ENCODE measurements at places on chromosomes 6 and 20.

GRCh38 chr20:3932277-3932676, 43.1 kb downstream of the PANK2 start:
- no peak for DNase-seq

DNA sequence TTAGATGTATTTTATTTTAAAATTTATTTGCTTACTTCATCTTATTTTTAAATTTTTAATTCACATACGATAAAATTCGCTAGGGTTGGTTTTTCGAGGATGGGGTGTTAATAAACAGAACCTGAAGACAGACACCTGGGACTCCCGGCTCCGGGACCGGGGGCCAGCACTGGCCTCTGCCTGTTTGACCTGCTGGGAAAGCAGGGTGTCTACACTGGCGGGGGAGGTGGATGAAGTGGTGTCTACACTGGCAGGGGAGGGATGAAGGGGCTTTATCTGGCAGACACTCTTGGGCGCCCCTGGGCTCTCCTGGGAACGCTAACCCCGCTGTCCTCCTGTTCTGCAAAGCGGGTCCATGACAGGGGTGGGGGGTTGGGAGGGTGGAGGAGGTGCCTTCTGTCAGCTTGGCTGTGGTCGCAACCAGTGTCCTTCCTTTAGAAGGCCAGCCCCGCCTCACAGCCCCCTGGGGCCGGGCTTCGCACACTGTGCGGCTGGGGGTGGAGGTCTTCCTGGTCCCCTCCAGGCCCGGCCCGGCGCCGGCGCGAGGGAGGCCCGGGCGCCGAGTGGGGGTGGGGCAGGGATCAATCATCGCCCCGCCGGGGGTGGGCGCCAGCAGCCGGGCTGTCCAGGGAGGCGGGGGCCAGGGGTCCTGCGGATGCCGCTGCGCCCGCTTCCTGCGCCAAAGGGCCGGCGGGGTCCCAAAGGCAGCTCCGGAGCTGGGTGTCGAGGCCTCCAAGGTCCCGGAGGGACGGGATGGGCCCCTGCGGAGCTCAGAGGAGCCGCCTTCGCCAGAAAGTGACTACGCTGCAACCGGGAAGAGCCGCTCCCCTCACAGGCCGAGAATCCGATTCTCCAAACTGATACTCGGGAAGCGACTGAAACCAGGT, 1.8 kb downstream of the GATA5 start:
- DNase-seq = no peak

GRCh38 chr20:56348305-56348693, 10.5 kb upstream of the FAM210B start:
- DNase-seq = no peak

- DNase-seq = no peak
Measured at GRCh38 chr6:67608099-67608749, 1026.9 kb upstream of the ADGRB3 start.

- DNase-seq = no peak
Measured at GRCh38 chr6:144590532-144590931, 305.4 kb downstream of the UTRN start.

GRCh38 chr20:9200620-9201019, 131.7 kb downstream of the PLCB4 start:
- no peak for DNase-seq

- DNase-seq = peak; percentile 25
Measured at GRCh38 chr6:37141281-37142049, 28.5 kb upstream of the PIM1 start.

GRCh38 chr20:53829255-53829723, 235.7 kb upstream of the ZNF217 start:
- DNase-seq = no peak

- no peak for DNase-seq
Measured at GRCh38 chr20:1870792-1871550, 24.2 kb upstream of the SIRPA start.

- DNase-seq = no peak
Measured at GRCh38 chr6:17418281-17419188, 25.1 kb downstream of the CAP2 start.

DNA sequence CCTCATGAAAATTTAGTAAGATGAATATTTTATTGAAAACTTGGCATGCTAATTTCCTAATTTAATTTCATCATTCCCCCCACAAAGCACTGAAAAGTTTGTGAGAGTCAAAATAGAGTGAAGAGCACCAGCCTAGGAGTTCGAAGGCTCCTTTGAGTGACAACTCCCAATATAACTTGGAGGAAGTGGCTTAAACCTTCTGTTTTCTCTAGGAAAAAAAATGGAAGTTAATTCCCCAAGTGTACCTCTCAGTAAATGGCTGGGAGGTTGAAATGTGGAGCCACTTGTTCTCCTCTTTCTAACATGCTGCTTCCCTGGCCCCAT, 107.3 kb downstream of the MAP3K7 start:
- DNase-seq = no peak

DNA sequence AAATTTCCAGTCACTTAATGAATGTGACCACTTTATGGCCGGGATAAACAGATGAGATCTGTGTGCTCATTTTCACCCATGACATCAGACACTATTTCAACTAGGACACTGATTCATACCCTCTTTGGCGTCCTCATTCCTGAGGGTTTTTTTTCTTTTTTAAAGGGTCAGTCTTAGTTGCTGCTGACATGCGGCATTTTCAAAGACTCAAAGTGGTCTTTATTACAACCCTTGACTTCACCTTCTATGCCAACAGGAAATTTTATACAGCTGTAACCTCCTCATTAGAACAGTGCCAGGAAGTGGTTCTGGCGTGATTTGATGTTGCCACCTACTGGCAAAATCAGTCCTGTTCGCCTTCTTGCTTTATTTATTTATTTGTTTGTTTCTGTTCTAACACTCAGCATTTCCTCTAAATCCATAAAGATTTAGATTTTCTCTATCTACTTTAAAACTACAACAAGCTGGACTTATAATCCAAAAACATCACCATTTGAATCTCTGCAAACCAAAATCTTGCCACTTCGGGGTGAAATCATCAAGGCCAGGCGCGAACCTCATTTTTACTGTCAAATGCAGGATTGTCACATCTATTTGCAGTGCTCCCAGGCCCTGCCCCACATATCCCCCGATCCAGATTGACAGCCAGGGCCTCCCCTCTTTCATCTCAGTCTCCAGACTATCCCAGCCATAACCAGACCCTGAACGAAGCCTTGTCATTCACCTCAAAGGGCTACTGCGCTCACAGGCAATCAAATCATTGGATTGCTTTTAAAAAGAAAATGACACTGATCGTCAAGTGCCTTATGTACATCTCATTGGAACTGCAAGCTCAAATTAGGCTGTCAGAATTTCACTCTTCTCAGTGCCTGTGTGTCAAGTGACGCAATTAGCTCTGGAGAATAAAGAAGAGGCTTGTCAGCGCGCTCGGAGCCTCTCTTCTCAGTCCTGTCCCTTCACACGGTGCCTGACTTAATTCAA, 77.5 kb downstream of the C6orf118 start:
- DNase-seq = no peak

DNA sequence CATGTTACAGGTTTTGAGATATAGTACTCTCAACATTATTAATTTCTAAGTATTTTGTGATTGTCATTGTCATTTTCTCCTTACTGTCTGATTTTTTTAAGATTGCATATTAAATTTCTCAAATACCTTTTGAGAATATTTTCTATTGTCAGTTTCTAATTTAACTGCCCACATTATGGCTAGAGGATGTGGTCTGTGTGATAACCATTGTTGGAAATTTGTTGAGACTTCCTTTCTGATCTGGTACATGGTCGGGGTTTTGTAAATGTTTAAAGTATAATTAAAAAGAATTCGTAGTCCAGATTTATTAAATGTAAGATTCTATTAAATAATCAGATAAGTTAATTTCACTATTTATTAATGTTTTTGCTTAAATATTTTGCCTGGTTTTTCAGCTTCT, 60.1 kb downstream of the SLX4IP start:
- DNase-seq = no peak

GRCh38 chr6:24933868-24934401, 1.8 kb downstream of the RIPOR2 start:
- no peak for DNase-seq

DNA sequence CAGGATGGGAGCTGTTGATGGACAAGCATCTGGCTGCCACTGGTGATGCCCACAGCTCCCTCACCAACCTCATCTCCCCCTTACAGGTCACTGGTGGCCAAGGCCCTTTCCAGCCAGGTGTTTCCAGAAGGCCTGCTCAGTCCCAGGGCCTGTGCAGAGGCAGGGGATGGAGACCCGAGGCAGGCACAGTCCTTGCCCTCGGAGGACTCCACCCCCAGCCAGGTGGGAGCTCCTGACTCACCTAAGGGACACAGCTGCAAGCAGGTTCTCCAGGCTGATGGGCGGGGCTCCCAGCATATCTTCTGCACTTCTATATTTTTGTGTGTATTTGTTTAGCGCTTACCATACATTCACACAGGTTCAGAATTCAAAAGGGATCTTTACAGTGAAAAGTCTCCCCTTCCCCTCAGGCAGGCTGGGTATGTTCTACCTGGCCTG, 17.4 kb downstream of the PRPH2 start:
- no peak for DNase-seq

DNA sequence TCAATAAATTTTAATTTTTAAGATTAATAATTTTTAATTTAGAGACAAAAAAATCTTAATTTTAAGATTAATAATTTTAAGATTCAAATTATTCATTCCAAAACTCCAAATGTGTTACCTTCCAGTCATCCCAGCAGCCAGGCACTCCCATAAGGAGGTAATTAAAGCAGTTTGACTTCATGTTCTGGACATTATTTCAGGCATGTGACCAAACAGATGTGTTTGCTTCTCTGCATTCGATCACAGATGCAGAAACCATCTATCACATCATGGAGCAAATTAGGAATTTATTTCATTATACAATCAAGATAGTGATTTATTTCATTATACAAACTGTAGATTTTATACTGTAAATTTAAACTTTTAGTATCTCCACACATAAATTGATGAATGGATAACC, 150.3 kb downstream of the AKAP7 start:
- no peak for DNase-seq

- no peak for DNase-seq
Measured at GRCh38 chr6:113458368-113459010, 398.7 kb upstream of the MARCKS start.

DNA sequence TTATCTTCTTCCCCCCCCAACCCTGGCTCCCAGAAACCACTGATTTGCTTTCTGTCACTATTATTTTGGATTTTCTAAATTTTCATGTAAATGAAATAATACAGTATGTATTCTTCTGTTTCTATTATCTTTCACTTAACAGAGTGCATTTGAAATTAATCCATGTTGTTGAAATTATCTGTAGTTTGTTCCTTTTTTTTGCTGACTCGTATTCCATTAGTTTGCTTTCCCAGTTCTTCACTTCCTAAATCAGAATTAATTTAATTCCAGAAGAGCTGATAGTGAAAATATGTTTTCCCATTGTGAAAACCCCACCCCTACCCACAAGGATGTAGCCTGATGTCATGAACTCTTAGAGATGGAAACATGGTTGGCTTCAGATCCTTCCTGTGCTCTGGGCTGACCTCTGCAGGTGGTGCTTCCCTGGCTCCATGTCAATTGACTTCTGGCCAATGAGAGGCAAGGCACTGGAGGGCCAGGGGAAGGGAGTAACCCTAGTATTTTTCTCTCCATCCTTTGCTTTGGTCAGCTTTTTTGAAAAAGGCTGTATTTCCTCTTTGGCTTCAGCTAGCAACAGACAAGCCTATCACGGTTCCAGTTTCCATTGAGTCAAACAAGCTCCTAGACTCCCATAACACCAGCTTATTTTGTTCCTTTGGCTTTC, 244.4 kb upstream of the HSF2 start:
- DNase-seq = no peak

- no peak for DNase-seq
Measured at GRCh38 chr6:170099387-170099786, 191.5 kb downstream of the DLL1 start.

- DNase-seq = no peak
Measured at GRCh38 chr20:58707770-58708169, 15.2 kb downstream of the NPEPL1 start.

GRCh38 chr6:33505548-33506370, 51.4 kb downstream of the ZBTB9 start:
- DNase-seq = no peak

DNA sequence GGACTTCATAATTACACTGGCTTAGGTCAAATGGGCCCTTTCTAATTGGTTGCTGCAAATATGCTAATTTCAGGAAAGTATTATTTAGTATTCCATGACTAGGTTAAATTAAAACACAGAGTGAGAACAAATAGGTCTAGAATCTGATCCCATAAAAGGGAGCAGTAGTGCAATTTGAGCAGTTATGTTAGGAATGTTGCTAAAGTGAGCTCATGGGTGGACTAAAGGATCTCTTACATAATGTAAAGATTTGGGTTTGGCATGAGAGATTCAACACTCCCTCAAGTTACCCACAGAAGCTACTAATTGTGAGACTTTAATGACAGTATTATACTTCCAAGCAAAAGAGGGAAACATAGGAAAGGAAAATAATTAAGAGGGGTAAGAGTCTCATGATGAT, 109.1 kb downstream of the C6orf58 start:
- no peak for DNase-seq

GRCh38 chr6:119838043-119838442, 488.5 kb upstream of the MAN1A1 start:
- DNase-seq = no peak

DNA sequence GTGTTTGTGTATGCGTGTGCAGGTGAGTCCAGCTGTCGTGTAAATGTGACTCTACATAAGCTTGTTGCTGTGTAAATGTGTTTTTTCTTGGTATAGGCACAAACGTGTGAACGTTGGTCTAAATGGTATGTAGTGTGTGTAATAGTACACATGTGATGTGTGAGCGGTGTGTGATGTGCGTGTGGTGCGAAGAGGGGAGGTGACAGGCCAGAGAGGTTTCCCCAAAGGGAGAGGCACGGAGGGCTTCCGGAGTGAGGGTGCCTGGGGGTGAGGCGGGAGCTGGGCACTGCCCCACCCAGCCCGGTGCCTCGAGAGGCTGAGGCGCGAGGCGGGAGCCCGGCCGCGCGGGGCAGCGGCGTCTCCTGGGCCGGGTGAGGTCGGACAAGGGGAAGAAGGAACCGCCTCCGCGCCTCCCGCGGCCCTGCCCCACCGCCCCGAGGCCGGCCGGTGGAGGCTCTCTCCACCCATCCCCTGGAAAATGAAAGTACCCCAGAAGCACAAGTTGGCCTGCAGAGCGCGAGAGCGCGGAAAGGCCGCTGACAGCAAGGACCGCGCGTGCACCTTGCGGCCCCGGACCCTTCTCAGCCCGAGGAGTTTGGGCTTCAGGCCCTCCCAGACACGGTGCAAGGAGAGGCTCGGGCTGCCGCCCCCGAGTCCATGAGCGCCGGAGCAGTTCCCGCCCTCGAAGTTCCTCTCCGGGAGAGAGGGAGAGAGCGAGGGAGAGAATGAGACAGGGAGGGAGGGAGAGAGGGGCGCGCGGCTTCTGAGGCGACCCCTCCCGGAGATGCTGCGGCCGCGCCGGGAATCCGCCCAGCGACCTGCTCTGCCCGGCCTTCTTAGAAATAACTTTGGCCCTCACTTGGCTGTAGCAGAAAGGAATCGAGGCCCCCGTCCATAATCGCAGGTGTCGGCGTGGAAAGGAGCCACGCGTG, 43.2 kb upstream of the OSTM1 start:
- DNase-seq = no peak
